ENCODE measurements at places on chromosomes 11 and 22. TPM values are rescaled to one million over a fixed set of nuclear protein-coding genes. Genes with fewer than 3 reads are reported as not detected.

The CRYBB2 gene
- total RNA-seq, result not detected

The TOLLIP gene
- 32.4 TPM for total RNA-seq

- peaks cover 12% of the 10 kb centered on the region for H3K27me3 ChIP-seq
- peak overlapping the region; percentile 90 for H3K27ac ChIP-seq
- peaks cover 23% of the 10 kb centered on the region for H3K4me1 ChIP-seq
- no peak for DNase-seq
- peaks cover 6% of the 10 kb centered on the region for H3K36me3 ChIP-seq
These were observed 1.3 kb downstream of the TRAF6 start for GRCh38 chr11:36508743-36509142.

GRCh38 chr11:124202951-124203350 is 19.8 kb downstream of the OR10D3 start:
- H3K4me3 ChIP-seq, result no peak overlapping the region
- DNase-seq, result no peak
- H3K27ac ChIP-seq, result no peak overlapping the region
- H3K36me3 ChIP-seq, result no peaks in the 10 kb centered on the region
- peaks cover 4% of the 10 kb centered on the region for H3K27me3 ChIP-seq
- no peaks in the 10 kb centered on the region for H3K4me1 ChIP-seq
